ENCODE measurements at places on chromosomes 4 and X. TPM values are rescaled to one million over a fixed set of nuclear protein-coding genes. Genes with fewer than 3 reads are reported as not detected.

GRCh38 chr4:52312722-52313121 is 261.6 kb downstream of the SPATA18 start:
- no peak for DNase-seq

DNA sequence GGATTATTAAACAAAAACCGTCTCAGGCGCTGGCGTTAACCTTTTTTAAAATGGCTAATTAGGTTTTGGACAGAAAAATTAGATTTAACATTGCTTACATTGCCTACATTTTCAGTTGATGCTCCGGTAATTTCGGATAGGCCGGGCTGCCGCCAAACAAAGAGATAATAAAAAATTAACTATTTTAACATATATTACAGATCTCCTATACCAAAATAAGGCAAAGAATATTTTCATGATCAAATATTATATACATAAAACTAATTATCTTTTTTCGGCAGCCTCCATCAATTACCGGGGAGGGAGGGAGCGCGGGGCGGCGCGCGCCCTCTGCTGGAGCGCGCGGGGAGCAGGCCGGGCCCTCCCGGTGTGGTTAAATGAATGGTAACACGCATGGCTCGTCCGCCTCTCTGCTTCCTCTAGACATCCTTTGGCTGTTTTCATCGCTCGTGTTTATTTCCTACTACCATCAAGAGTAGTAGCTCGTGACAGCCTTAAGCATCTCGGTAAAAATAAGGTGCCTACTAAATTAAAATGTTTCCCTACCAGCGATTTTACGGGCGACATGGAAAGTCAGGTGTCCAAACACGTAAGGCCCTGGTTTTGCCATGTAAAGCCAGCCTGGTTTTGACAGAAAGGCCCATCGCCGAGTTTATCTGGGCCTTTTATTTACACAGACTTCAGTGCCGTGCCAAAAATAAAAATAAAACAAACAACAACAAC is 52.4 kb upstream of the TMEM33 start:
- DNase-seq: no peak

DDX53 gene
- total RNA-seq: not detected

SMARCA1 gene
- total RNA-seq: 46.9 TPM

DNA sequence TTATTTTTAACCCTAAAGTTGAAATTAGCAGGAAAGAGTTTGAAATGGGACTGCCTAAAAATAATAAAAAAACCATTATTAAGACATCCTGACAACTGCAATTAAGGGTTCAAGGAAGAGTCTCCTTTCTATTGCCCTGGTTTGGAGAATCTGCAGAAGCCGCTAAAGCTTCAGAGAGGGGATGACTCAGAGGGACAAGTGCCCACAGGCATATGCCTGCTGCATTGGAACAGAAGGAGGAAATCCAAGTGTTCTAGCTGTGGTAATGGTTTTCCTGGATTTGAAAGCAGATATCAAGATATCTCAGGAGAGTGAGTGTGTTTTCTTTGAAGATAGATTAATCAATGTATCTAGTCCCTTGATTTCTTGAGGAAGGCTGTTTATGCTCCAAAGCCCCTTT is 235.1 kb upstream of the TAPT1 start:
- no peak for DNase-seq

- no peak for DNase-seq
Observed at GRCh38 chr4:75038376-75038775, 105.5 kb downstream of the PARM1 start.

DNA sequence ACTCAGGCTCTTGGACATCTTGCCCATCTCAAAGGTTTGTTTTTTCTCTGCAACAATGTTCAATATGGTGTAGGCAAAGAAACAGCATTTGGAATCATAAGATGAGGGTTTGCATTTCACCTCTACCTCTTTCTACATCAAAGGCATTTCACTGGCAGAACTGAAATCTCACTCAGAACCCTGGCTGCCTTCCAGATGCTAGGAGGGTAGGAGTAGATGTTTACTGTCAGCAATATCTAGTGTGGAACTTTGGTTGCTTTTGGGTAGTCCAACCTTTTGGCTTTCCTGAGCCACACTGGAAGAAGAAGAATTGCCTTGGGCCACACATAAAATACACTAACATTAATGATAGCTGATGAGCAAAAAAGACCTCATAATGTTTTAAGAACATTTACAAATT is 297.0 kb upstream of the KLF3 start:
- no peak for DNase-seq

GRCh38 chr4:37793562-37793961 is 32.9 kb upstream of the PGM2 start:
- no peak for DNase-seq

MAGEC2 gene
- total RNA-seq: not detected

GRCh38 chr4:163395758-163396157 is 52.1 kb downstream of the NPY5R start:
- no peak for DNase-seq

SPANXC gene
- not detected for total RNA-seq

GRCh38 chrX:131792789-131793462 is 230.2 kb upstream of the STK26 start:
- DNase-seq: peak; percentile 87

GRIA3 gene
- 0.50 TPM for total RNA-seq

- DNase-seq: no peak
Observed at GRCh38 chr4:157655096-157655809, 434.7 kb downstream of the GRIA2 start.

DNA sequence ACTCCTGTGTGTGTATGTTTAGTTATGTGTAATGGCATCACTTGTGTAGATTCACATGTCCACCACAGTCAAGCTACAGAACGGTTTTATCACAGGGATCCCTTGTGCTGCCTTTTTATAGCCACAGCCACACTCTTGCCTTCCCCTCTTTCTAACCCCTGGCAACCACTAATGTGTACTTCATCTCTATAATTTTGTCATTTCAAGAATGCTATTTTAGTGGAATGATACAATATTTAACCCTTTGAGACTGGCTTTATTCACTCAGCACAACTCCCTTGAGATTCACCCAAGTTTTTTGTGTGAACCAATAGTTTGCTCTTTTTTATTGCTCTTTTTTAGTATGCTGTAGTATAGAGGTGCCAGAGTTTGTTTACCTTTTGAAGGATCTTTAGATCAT is 112.1 kb downstream of the CDKL5 start:
- no peak for DNase-seq

NOX1 gene
- total RNA-seq: not detected

GRCh38 chrX:47162927-47163583 is 18.0 kb downstream of the RBM10 start:
- no peak for DNase-seq

GPRASP1 gene
- total RNA-seq: 4.0 TPM

DNA sequence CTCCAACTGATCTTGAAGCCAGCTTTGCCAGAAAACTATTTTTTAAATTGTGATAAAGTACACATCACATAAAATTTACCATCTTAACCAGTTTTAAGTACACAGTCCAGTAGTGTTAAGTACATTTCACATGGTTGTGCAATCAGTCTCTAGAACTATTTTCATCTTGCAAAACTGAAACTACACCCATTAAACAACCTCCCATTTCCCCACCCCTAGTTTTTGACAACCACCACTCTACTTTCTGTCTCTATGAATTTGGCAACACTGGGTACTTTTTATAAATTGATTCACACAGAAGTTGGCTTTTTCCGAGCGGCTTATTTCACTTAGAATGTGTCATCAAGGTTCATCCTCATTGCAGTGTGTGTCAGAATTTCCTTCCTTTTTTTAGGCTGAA is 31.0 kb downstream of the TRPC5 start:
- peak; percentile 3 for DNase-seq

CSAG3 gene
- total RNA-seq: not detected

RAB33A gene
- 0.58 TPM for total RNA-seq

GRCh38 chr4:169345316-169345721 is 74.6 kb upstream of the SH3RF1 start:
- DNase-seq: no peak
